Aortic smooth muscle cell (primary cell): ENCODE measurements at places on chromosomes 3 and 15. TPM values are rescaled to one million over a fixed set of nuclear protein-coding genes. Genes with fewer than 3 reads are reported as not detected.

The XYLB gene
- total RNA-seq = 8.1 and 9.1 TPM in 2 replicates

The GREM1 gene
- under 0.01 TPM in 2 replicates for total RNA-seq

The GOLGA6L7 gene
- not detected in 2 replicates for total RNA-seq

The CFAP91 gene
- 0.68 and 0.79 TPM in 2 replicates for total RNA-seq

The GADL1 gene
- total RNA-seq = under 0.01 and 0.06 TPM in 2 replicates

The C2CD4A gene
- total RNA-seq = 0.06 and 0.26 TPM in 2 replicates

The GOLGA6D gene
- total RNA-seq = not detected in 2 replicates

The MME gene
- total RNA-seq = 22.7 and 35.8 TPM in 2 replicates

The MYO5A gene
- total RNA-seq = 76.2 and 94.8 TPM in 2 replicates
